ENCODE measurements at places on chromosomes 4 and X. TPM values are rescaled to one million over a fixed set of nuclear protein-coding genes. Genes with fewer than 3 reads are reported as not detected.

- DNase-seq, result no peak
Measured at GRCh38 chr4:172787111-172787510, 381.5 kb upstream of the GALNT7 start.

GRCh38 chr4:146640021-146640464 lies 1.4 kb downstream of the POU4F2 start:
- DNase-seq, result no peak

- DNase-seq, result peak; percentile 51
Measured at GRCh38 chrX:40908857-40909475, 173.6 kb upstream of the MED14 start.

GRCh38 chr4:184575306-184575705 lies 73.9 kb downstream of the CASP3 start:
- DNase-seq, result no peak

GRCh38 chr4:8252301-8253173 lies 17.0 kb upstream of the HTRA3 start:
- no peak for DNase-seq

The PFKFB1 gene
- total RNA-seq, result not detected

The IL2 gene
- total RNA-seq, result not detected

The ZNF732 gene
- total RNA-seq, result 0.12 TPM
